ENCODE measurements at places on chromosomes 1 and 21.

DNA sequence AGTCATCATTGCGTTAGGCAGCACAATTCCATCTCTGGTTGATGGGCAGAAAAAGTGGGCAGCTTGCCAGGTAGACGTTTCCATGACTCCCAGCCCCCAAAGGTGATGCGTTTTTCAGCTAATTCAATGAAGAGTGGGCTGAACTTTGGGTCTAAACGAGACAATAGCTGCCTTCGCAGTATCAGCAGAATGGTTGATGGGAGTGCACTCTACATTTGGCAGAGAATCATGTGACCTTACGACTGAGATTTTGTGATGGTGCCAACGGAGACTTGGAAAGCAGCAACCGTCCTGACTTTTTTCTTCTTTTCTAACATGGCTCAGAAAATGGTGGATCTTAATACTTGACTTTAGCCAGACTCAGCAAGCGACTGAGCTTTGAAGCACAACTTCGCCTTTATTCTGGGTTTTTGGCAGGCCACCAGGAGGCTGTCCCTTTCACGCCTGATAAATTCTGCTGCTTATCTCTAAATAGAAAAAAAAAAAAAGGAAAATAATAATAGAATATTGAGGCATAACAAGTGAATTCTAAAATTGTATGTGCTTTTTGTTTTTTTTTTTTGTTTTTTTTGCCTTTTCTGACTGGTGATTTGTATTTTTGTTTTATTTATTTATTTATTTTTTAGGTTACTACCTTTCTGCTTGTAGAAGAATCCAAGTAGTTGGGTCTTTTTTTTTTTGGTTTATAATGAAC lies 804.8 kb downstream of the USP25 start:
- DNase-seq: peak; percentile 79

- peak; percentile 63 for DNase-seq
Measured at GRCh38 chr1:94327001-94327690, 89.8 kb upstream of the ARHGAP29 start.

DNA sequence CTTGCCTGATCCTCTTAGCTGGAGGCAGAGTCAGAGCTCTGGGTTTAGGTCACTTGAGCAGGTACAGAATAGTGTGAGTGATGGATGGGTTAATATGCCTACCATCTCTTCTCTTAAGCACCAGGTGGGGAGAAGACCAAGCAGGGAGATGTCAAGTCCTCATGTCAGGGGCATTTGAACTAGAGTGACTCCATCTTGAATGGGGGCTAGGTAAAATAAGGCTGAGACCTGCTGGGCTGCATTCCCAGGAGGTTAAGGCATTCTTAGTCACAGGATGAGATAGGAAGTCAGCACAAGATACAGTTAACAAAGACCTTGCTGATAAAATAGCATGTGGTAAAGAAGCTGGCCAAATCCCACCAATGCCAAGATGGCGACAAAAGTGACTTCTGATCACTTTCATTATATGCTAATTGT lies 77.4 kb upstream of the BTG3 start:
- DNase-seq: no peak

DNA sequence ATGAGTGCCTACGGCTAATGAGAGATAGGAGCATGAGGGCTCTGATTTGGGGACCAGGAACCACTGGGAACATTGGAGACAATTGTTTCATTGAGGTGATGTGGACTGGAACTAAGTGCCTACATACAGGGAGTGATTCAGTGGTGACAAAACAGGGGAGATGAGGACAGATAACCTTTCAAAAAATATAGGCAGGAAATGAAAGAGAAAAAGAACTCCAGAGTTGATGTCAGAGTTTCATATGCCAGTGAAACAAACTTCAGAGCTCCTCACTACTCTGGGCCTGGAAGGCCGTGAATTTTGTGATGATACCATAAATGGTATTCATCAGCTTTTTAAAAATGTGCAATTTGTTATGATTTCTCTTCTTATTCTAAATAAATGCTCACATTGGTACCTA lies 39.3 kb downstream of the FASLG start:
- DNase-seq: no peak

Measured in eye (tissue), 1 donor.